ENCODE measurements at places on chromosomes 4 and X.
A peak's percentile ranks its signal among the peaks of the same experiment; 100 is the strongest.

DNA sequence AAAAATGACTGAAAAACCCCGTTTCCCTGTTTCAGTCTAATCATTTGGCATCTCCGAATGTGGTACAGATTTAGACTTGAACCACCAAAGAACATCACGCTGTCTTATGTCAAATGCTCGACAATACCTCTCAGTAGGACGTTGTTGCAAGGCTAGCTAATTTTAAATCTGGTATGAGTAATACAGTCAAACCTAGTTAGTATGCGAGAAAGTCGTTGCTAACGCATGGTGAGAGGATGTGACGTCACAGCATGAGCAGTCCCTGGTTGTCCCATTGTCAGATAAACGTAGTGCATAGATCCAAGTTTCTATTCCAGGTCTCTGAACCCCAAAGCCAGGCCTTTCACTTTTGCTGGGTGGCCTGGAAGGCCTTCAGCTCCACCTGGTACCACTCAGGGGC lies 44.7 kb downstream of the SETD7 start:
- no peak for DNase-seq

GRCh38 chr4:186196063-186196462 lies 4.7 kb downstream of the CYP4V2 start:
- DNase-seq = no peak

DNA sequence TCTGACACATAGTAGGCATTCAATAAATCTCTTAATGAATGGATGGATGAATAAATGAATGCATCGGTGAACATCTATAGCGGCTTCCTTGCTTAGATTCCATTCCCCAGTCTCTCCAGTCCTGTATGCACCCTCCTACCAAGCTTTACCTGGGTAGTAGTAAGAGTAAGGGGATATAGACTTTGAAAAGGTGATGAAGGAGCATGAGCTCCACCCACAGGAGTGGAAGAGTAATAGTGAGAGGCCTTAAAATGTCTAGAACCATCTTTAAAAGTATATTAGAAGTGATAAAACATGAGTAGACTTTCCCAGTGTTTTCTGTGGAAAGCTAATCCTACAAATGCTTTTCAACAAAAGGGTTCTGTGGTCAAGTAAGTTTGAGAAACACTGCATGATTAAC lies 35.5 kb upstream of the GPC3 start:
- no peak for DNase-seq

- DNase-seq = no peak
Observed at GRCh38 chrX:146755214-146755613, 54.4 kb upstream of the CXorf51B start.

- peak; percentile 84 for DNase-seq
Observed at GRCh38 chr4:167021545-167022155, 212.6 kb downstream of the SPOCK3 start.

DNA sequence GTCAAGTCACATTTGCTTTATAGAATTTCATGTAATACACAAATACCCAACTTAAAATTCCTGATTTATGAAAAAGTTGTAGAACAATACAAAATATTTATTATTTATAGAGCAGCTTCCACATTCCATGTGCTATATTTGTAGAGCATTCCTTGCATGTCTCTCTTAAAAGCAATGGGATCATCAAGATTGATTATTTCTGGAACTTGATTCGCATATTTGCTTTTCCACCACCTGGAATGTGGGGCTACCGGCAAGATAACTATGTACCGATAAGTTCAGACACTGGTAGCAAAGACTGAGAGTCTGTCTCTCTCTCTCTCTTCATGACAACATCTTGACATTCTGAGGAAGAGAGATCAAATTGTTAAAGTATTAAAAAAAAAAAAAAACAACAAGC lies 59.3 kb downstream of the MAPK10 start:
- no peak for DNase-seq

- DNase-seq = no peak
Observed at GRCh38 chr4:53424280-53424679, 46.8 kb downstream of the FIP1L1 start.

DNA sequence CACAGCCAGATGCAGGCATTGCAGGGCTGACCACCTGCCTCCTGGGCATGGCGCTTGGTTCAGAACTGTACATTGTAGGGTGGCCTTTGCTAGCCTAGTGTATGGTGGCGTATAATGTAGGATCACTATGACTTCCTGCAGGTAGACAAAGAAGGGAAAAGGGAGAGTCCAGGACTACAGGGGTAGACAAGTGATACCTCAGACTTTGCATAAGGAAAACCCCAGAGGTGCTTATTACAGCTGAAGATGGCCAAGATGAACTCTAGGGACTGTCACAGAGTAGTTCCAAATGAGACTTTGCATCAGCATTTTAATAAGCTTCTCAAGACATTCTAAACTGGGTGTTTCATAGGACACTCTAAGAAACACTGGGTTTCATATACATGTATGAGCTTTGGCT lies 116.4 kb upstream of the PUDP start:
- DNase-seq = no peak

GRCh38 chrX:132615391-132616131 lies 126.7 kb upstream of the MBNL3 start:
- DNase-seq = peak; percentile 76

GRCh38 chrX:104695593-104695992 lies 129.6 kb downstream of the IL1RAPL2 start:
- DNase-seq = no peak

DNA sequence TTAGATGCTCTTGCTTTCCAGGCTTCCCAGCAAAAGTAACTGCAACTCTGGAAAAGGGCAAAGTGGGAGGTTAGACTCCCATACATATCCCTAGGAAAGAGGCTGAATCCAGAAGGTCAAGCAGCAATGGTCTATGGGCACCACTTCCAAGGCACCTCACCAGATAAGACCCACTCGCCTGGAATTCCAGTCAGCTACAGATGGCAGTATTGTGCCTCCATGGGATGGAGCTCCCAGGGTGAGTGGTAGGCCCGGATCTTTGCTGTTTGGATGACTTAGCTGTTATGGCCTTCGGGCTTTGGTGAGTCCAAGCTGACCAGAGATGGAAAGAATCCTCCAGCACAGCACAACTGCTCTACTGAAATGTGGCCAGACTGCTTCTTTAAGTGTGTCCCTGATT lies 688.0 kb downstream of the PCDH19 start:
- DNase-seq = no peak

DNA sequence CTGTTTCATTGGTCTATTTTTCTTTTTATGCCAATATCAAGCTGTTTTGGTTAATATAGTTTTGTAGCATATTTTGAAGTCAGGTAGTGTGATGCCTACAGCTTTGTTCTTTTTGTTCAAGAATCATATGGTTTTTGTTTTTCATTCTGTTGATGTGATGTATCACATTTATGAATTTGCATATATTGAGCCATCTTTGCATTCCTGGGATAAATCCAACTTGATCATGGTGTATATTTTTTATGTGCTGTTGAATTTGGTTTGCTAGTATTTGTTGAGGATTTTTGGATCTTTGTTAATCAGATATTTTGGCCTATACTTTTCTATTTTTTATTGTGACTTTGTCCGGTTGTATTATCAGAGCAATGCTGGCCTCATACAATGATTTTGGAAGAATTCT lies 74.8 kb downstream of the GPAT3 start:
- DNase-seq = no peak

DNA sequence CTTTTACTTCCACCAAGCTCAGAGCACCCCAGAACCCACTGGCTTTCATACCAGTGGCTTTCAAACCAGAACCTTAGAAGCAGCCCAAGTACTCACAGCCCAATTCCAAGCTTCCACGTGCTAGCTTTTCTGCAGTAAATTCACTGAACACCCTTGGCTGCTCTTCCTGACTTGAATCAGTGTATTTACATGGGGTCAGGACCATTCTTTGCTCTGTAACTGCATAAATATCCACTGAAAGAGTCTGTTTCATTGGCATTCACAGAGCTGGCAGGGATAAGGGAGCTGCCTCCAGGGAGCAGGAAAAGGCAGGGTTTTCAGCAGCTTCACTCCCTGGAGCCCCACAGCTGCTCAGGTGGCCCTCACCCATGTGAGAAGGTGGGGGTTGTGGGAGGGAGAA lies 43.8 kb downstream of the RAI2 start:
- DNase-seq = no peak

- DNase-seq = peak; percentile 8
Observed at GRCh38 chrX:4825550-4825949, 1112.1 kb upstream of the PRKX start.

- DNase-seq = no peak
Observed at GRCh38 chr4:6092971-6093370, 74.7 kb upstream of the C4orf50 start.

- DNase-seq = no peak
Observed at GRCh38 chr4:187127456-187127855, 403.8 kb upstream of the FAT1 start.

- DNase-seq = no peak
Observed at GRCh38 chr4:79823148-79823763, 249.8 kb downstream of the ANTXR2 start.

- peak; percentile 96 for DNase-seq
Observed at GRCh38 chrX:153794018-153794896, at the start of the genes IDH3G and SSR4. IDH3G (minus strand) TSS chrX:153794375; CDS start chrX:153794326, 49 bp downstream. SSR4 (plus strand) TSS chrX:153794668; CDS start chrX:153794688, 20 bp downstream.

- peak; percentile 12 for DNase-seq
Observed at GRCh38 chrX:137926090-137926489, 360.2 kb downstream of the ZIC3 start.

DNA sequence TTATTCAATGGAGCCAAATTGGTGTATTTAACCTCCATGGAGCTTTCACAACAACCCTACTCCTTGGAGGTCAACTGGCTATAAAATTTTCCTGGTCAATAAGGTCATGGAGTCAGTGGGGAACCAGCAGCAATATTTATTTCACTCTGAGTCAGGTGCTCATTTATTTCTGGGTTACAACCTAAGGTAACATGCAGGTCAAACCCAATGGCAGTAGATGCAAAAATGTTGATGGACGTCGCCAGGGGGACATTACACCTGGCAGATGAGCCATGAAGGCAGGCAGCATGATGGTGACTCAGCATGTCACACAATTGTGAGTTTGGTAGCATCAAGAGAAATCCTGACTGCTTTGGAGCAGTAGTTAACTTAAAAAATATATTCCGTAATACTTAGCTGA lies 514.1 kb downstream of the IL15 start:
- DNase-seq = no peak

- peak; percentile 76 for DNase-seq
Observed at GRCh38 chr4:14125375-14126129, 498.0 kb upstream of the BOD1L1 start.

DNA sequence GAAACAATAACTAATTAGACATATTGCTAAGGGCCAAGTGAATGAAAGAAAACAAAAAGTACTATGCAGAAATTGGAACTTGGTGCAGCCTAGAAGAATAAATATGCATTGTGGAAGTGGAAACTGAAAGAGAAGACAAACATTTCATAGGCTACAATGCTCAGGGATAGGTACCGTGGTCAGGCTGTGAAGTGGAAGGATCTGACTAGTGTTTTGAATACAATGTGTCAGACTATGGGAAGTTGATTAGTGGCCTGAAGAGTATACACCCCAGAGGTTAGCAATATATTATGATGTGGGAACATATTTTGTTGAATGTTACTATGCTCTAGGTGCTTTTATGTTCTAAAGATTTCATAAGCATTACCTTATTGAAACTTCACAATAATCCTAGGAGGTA lies 36.8 kb downstream of the GPRIN3 start:
- no peak for DNase-seq

DNA sequence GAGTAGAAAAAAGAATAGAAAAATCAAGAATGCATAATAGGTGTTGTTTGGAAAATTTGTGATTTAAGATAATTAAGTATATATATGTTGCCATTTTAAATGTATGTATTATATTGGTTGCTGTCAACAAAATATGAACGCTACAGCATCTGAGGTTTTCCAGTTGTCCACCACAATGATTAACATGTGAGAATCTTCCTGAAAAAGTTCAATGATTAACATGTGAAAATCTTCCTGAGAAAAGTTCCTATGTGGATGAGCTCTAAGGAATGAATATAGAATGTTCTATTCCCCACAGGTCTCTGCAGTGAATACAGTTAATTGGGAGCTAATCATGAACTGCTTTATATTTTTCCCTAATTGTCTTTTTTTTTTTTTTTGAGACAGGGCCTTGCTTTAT lies 214.7 kb downstream of the CBR4 start:
- DNase-seq = no peak

- peak; percentile 27 for DNase-seq
Observed at GRCh38 chr4:10524196-10524833, 67.1 kb upstream of the ZNF518B start.

DNA sequence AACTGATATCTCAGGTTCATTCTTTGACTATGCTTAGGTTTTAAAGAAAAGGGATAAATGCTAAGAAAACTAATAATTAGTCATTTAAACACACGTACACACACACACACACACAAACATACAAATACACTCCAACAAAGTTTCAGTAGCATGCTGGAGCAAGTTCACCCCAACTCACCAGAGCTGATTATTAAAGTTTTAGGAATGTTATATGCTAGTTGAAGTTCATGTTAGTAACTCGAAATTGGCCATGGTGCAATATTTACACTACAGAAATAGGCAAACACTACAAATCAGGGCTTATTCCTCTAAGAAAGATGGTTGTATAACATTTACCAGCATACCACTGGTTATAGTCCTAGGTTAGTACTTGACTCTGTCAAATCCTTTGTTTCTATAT lies 384.0 kb upstream of the DIPK2B start:
- DNase-seq = no peak

DNA sequence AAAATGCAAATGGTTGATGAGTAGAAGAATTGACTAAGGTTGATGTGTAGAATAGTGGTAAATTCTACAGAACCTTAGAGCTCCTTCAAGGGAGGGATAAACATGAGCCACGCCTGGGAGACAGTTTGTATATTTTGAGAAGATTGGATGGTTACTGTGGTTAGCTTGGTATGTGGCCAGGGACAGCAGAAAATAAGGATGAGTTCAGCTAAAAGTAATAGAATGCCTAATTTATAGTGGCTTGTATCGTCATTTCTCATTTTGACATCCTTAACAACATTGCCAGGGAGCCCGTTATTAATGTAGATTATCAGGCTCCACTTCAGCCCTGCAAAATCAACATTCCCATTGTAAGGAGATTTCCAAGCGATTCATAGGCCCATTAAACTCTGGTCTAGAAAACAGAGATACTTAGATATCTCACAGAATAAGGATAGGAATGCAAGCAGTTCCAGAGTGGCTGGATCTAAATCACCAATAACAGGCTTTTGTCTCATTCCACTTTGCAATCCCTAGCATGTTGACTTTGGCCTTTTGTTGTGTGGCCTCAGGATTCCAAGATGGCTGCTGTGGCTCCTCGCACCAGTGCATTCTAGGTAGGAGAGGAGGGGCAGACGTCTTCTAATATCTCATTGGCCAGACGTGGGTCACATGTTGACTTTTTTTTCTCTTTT lies 6.4 kb upstream of the PTTG2 start:
- DNase-seq = no peak

DNA sequence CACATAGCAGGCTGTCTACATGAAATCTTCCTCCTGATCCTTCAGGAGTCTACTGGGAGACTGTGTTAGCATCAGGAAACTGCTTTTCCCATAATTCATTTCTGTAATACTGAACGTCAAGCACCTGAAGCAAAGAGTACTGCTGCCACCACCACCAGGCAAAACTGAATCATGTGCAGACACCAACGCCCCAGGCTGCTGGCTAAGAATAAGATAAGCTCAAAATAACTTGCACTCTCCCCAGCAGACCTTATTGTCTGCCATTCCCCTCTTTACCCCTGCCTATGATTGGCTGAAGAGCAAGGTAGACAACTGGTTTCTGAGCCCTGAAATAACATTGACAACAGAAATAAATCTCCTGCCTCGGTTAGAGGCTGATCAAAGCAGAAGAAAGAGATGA lies 70.1 kb downstream of the LHFPL1 start:
- no peak for DNase-seq

- DNase-seq = peak; percentile 75
Observed at GRCh38 chrX:68684291-68684918, 36.9 kb downstream of the STARD8 start.

All from hematopoietic multipotent progenitor cell treated with erythropoietin and hydrocortisone succinate and interleukin-3 and kit ligand, for 4 days (in vitro differentiated cells).